ENCODE measurements at places on chromosomes 2 and 18.

GRCh38 chr2:127950264-127950663 is 64.5 kb upstream of the AMMECR1L start:
- no peak for DNase-seq

GRCh38 chr18:39991696-39992265 is 1963.3 kb upstream of the PIK3C3 start:
- no peak for DNase-seq

DNA sequence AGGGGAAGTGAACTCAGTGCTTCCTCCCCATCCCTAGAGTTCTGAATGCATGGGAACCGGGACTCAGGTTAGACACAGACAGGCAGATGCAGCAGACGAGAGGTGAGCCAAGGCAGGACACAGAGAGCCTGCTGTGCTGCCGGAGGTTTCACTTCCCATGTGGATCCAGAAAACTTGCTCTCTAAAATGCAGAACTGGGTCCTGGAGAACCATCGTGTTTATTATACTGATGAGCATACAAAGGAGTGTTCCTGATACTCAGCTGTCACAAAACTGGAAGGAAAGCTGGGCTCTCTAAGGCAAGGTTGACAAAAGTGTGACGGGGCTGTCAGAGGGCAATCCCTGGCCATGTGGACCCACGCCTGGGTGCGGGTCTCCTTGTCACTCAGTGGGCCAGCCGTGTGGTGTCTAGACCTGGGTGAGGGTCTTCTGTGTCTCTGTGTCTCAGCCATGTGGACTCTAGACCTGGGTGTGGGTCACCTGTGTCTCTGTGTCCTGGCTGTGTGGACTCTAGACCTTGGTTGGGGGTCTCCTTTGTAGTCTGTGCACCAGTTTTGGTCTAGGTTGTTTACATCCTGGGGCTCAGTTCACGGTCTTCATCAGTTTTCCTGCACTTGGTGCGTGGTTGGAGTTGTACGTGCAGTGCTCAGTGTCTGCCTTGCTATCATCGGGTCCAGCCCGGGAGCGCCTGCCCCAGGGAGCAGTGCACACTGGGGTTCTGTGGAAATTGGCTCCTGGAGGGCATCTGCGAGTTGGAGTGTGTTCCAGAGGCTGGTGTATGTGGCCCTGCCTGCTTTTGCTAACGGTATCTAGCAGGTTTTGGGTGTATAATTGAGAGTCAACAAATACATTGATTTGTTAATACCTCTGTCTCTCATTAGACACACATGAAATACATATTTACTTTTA is 141.1 kb downstream of the ATP9B start:
- DNase-seq, result no peak

DNA sequence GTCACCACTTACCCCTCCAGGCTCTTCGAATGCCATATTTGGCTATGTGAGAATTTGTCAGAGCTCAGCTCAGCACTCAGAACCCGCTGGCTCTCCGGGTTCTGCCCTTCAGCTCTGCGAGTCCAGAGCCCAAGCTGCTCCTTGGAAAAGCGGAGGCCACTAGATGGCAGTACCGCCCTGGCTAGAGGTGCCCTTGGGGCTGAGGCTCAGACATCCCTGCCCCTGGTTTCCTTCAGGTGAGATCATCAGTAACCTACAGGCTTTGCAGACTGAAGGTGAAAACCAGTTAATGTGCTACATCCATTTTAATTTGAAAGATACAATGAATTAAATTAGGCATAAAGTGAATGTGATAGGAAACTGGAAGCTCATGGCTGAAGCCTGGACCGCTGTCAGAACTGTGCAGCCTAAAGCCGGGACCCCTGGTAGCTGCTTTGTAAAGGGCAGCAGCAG is 285.6 kb downstream of the AGAP1 start:
- peak; percentile 47 for DNase-seq

DNA sequence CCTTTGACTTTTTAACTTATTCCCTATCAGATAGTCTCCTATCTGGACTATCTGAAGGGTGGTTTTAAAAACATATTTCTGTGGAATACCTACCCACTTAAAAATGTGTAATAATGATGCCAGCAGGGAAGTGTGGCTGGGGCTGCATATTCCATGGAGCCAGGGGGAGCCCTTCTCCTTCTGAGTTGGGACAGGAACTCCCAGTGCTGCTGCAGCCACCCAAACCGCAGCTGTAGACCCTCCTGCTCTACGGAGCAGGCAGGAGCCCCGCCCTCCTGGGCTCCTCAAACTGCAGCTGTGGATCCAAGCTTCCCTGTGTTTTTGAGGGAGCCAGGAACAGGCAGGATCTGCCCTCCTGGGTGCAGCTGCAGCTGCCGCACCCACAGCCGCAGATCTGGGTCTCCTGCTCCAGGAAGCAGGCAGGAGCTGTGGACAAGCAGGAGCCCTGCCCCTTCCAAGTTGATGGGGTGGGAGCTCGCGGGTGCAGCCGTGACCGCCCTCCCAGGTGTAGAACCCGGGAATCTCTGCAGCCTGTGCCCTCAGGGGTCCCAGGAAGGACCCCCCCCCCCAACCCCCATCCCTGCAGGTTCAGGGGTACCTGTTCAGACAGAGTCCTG is 57.8 kb downstream of the PDK1 start:
- no peak for DNase-seq

GRCh38 chr2:150339282-150339681 is 148.2 kb downstream of the RND3 start:
- no peak for DNase-seq

- no peak for DNase-seq
These were observed 193.3 kb upstream of the AGAP1 start for GRCh38 chr2:235300368-235301201.

GRCh38 chr2:96867756-96868554 is 1.9 kb downstream of the SEMA4C start:
- DNase-seq, result no peak

DNA sequence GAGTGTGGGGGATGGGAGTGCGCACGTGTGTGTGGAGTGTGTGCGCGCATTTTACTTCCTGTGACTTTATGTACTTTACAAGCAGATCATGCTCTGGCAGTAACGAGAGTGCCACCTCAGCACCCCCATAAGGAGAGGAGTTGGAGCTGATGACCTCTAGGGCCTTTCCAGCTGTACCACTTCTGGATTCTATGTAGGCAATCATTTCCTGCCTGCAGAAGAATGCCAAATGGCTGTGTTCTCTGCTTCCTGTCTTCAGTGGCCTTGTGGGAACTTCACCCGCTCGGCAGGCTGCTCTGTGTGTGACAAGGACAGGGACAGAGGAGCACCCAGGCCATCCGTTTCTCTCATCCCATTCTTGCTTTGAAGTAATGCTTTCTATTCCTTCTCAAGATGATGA is 22.8 kb upstream of the ZNF385B start:
- no peak for DNase-seq

GRCh38 chr2:212959471-212960117 is 191.8 kb downstream of the IKZF2 start:
- no peak for DNase-seq

DNA sequence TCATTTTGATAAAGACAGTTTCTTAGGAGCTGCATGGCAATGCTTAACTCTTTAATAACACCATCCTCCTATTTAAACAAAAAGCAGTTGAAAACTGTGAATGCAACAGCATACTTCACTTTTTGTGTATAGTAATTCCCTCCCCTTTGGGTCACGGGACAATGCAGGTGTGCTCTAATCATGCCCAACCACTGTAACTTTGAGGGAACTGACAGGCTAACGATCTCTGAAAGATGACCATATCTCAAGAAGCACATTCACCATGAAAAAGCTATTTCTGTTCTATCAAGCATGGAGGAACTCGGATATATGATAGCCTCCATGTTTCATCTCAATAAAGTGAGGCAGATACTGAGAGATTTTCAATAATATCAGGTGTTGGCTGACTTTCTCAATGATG is 81.1 kb upstream of the CD226 start:
- DNase-seq, result no peak

DNA sequence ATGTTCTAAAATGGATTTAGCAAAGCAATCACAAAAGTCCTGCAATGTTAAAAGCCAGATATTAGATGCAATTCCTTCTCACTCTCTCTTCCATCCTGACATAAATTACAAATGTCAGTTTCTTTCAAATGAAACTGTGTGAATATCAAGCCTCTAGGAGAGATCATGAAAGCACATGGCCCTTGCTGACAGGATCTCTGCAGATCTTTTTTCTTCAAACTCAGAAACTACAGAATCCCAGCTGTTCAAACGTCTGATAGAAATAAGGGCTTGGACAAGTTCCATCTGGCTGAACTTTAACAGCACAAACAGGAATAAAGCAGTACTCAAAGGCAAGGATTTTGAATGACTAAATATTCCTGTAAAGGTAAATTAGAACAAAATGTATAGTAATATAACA is 47.6 kb downstream of the PDE1A start:
- no peak for DNase-seq

- DNase-seq, result no peak
These were observed 36.3 kb downstream of the RTN4 start for GRCh38 chr2:55013936-55014335.

- DNase-seq, result no peak
These were observed 6.5 kb downstream of the CTLA4 start for GRCh38 chr2:203873921-203874631.

- DNase-seq, result no peak
These were observed 73.6 kb downstream of the CD226 start for GRCh38 chr18:69874058-69874457.

GRCh38 chr2:96900237-96900636 is 30.4 kb upstream of the SEMA4C start:
- no peak for DNase-seq

DNA sequence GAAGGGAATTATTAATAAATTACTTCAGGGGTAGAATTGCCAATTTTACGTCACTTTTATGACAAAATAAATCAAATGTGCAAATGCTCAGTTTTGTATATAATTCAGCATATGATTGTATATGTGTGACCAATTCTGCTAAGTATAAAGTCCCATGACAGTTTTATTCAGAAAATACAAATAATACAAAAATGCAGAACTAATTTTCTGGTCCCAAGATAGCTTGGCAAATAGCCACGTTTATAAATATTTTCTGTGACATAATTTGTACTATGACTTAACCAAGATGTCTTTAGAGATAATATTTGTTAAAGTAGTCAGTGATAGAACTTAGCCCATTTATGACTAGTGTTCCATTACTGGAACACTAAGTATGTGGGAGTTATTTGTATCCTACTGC is 24.2 kb upstream of the CAB39 start:
- DNase-seq, result no peak

DNA sequence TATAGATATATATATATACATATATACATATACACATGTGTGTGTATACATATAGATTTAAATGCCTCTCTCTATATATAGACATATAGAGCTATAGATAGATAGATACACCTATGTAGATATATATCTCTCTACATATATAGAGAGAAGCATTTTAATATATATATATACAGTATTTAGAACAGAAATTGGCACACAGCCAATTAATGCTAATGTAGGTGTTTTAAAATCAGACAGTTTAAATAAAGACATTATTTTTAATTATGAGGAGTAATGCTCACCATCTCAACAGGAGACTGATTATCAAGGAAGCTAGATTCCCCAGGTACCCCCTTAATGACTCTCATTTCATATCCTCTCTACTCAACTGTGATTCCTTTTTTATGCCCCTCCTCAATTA is 170.7 kb upstream of the CRIM1 start:
- DNase-seq, result no peak

- no peak for DNase-seq
These were observed 8.1 kb upstream of the RPIA start for GRCh38 chr2:88683160-88684021.

DNA sequence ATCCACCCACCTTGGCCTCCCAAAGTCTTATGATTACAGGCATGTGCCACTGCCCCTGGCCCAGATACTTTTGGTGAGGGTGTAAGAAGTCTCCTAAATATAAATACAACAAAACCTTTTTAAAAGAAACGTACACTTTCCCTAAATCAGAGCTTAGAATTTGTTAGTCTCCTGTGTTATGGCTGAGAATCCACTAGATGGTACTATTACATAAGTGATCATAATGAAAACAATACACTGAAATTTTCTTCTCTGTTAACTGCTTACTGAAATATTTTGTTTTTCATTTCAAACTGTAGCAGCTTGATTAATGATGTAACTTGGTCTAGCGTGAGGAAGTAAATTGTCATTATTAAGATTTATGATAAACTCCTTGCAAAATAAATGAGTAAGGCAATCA is 74.8 kb upstream of the FAM98A start:
- DNase-seq, result no peak

DNA sequence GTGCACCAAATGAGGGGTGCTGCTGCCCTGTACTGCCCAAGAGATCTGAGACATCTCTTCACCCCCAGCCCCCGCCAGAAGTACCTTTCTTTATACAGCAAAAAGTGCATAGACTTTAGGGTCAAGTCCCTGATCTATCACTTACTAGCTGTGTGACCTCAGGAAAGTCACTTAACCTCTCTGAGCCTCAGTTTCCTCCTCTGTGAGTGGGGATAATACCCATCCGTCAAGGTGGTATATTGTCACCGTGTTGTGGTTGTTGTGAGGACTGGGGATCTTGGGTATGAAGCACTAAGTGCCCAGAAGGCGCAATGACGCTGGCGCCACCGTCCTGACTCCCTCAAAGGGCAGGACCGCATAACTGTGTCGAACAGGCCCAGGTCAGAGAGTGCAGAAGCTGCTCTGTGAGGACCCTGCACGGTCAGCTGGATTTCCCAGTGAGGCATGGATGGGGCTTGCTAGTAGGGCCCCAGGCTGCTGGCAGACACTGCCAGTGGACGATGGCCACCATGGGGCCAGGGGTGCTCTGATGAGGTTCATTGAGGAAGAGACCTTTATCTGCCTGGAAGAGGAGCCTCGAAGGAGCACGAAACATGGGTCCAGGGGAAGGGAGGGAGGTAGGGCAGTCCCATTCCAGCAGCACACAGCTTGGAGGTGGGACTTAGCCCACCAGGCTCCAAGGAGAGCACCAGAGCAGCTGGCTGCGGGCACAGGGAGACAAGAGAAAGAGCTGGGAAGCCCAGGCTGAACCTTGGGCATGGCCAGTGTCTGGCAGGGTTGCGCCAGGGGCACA is 61.8 kb upstream of the LAPTM4A start:
- no peak for DNase-seq

DNA sequence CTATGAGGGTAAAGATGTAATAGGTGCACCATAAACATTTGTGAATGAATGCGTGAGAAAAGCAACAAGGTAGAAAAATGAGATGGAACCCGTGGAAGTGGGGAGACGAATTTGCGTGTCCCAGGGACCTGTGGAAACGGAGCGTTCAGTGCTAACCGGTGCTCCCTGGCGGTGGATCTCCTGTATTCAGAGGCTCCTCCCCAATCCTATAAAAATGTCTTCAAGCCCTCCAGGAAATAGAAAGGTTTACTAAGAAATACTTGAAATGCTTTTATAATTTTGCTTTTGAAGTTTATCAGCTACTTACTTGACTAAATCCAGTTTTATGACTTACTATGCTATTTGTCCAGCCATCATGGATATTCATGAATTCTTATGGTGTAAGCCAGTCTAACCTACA is 62.8 kb upstream of the RBM44 start:
- DNase-seq, result no peak

GRCh38 chr2:24359129-24360049 is 947 bp downstream of the ITSN2 start:
- peak; percentile 35 for DNase-seq

- DNase-seq, result no peak
These were observed 100.0 kb downstream of the MYO3B start for GRCh38 chr2:170277951-170278350.
